ENCODE measurements at places on chromosomes 12 and 14.
A peak's percentile ranks its signal among the peaks of the same experiment; 100 is the strongest.

DNA sequence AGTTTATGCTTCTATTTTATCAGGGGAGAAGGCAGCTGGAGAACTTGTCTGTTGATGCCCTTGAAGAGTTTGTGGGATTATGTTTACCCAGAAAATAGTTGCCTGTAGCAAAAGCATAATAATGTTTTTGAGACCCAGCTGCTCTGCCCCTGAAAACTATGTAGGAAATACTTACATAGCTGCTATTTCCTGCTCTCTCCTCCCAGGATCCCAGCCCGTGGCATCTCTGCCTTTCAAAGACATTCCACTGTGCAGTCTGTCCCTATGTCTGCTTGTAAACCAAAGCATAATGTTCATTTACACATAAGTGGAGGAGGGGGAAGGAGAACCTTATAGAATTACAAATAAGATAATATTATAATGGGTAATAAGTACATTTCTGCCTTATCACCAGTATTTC is 198.7 kb downstream of the SYT1 start:
- DNase-seq, result no peak

DNA sequence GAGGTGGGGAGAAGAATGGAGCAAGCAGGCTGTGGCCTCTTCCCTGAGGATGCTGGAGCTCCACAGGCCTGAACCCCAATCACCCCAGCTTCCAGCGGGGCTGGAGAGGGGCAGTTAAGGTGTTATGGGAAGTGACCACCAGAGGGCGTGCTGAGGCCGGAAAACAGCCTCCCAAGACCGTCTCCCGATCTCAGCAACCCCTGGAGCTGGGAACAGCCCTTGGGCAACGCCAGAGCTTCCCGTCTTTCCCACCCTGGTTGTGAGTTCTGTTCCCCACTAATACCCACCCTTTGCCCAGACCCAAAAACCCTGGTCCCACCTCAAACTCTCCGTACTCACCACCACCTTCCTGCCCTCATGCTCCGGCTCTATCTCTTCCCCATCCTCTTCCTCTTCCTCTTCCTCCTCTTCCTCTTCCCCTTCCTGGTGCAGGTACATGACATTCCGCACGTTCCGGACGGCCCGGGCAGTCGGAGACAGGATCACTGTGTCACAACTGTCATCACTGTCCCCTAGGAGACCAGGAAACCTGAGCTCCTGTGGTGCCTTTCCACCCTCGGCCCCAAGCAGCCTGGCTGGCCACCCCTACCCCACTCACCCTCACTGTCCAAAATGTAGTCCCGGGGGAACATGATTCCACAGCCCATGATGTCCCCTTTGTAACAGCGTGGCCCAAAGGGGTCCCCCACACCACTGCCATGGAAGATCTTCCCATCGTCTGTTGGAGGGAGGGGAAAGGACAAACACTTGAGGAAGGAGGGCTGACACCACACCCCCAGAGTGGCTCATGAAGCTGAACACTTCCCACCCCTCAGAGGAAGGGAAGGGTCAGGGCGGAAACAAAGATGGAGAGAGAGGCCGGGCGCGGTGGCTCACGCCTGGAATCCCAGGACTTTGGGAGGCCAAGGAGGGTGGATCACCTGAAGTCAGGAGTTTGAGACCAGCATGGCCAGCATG is 12.9 kb downstream of the SPRYD3 start:
- peak; percentile 37 for DNase-seq

GRCh38 chr14:74217672-74218448 is 21.4 kb upstream of the VSX2 start:
- DNase-seq, result peak; percentile 52

GRCh38 chr12:125434936-125435443 is 369.8 kb downstream of the AACS start:
- no peak for DNase-seq

DNA sequence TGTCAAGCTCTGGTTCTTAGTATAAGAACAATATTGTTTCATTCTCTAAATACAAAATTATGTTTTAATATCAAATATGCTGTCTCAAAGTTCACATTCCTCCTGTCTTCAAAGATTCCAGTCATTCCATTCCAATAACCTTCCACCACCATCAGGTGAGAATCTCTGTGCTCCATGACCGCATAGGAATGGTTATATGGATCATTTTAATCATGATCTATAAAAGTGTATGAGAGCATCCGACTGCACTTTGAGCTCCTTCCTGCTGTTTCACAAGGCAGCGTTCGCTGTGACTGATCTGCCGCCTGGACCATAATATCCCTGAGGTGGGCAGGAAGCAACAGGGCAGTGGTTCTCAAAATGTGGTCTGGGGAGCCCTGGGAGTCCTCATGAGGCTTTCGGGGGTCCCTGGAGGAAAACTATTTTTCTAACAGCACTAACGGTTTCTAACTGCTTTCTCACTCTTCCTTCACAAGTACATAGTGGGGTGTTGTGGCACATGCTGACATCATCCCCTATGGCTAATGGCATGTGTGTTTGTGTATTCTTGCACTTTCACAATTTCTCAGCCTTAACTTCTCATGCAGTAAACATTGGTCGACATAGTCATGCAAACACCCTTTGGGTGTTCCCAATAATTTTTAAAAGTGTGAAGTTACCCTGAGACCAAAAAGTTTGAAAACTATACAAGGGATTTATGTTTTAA is 137.4 kb downstream of the ANO2 start:
- DNase-seq, result no peak

Measured in activated T-helper 1 cell treated with Interleukin-2 at 50 U/mL for 16 hours (primary cell).